B cell (primary cell): ENCODE measurements at places on chromosomes 2 and 18. TPM values are rescaled to one million over a fixed set of nuclear protein-coding genes. Genes with fewer than 3 reads are reported as not detected.

Gene ZNF385B
- polyA plus RNA-seq: not detected in 2 replicates

Gene SPDYA
- 0.09 TPM in 1 of 2 replicates, not detected in the other for polyA plus RNA-seq

DNA sequence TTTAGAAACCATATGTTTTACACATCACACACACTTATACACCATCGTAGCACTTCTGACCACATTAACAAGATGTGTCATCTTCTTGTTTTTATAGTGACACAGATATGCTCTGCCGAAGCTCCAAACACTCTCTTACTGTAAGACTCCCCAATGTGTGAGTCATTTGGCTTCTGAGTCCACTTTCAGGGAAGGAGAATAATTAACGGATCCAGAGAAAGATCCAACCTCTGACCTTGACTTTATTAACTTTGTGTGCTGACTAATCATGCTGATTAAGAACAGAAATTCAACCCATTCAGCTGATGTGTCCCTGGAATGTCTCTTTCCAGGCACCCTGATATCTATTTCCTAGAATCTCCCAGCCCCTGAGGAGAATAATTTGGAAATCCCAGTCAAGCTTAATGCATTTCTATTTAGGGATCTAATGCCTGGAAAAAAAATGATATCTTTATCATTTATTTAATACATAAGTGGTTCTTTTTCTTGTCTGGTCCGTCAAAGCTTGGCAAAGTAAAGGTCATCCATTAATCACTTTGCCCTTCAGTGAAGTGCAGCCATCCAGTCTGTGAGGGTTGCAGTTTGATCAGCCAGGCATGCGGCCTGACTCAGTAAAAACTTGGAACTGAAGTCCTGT is 615.8 kb upstream of the SYT4 start:
- H3K4me3 ChIP-seq: no peak overlapping the region
- H3K36me3 ChIP-seq: no peaks in the 10 kb centered on the region
- no peak for DNase-seq
- no peaks in the 10 kb centered on the region for H3K4me1 ChIP-seq
- no peaks in the 10 kb centered on the region for H3K27me3 ChIP-seq
- no peak overlapping the region for H3K27ac ChIP-seq

- H3K36me3 ChIP-seq: peaks cover 2% of the 10 kb centered on the region
- no peak overlapping the region for H3K27ac ChIP-seq
- no peak overlapping the region for H3K4me3 ChIP-seq
- DNase-seq: no peak
- H3K27me3 ChIP-seq: no peaks in the 10 kb centered on the region
Measured at GRCh38 chr18:21833604-21834298, 93.2 kb downstream of the MIB1 start.

DNA sequence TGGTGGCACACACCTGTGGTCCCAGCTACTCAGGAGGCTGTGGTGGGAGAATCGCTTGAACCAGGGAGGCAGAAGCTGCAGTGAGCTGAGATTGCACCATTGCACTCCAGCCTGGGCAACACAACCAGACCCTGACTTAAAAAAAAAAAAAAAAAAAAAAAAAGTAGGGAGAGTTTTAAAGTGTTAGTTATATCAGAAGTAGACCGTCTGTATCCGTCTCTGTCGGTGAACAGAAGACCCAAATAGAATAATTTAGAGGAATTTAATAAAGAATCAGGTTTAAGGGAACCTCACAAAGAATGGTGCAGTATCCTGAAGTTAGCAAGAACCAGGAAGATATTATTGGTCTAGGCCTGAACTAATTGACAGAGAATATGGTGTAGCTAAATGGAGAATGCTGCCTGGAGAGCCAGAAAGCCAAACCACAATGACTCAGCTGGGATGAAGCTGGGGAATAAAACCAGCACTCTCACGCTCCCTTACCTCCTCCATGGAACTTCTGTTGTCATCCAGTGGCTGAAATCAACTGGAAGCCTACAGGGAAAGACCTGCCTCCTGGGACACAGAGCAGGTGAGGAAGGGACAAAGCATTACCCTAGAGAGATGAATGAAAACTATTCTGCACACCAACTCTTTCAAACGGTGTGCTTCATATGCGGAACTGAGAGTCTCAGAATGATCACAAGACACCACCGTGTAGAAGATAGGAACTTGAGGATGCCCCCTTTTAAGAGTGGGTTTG is 39.1 kb upstream of the PLEKHM3 start:
- no peak overlapping the region for H3K27ac ChIP-seq
- no peaks in the 10 kb centered on the region for H3K4me1 ChIP-seq
- no peak overlapping the region for H3K4me3 ChIP-seq
- no peak for DNase-seq

DNA sequence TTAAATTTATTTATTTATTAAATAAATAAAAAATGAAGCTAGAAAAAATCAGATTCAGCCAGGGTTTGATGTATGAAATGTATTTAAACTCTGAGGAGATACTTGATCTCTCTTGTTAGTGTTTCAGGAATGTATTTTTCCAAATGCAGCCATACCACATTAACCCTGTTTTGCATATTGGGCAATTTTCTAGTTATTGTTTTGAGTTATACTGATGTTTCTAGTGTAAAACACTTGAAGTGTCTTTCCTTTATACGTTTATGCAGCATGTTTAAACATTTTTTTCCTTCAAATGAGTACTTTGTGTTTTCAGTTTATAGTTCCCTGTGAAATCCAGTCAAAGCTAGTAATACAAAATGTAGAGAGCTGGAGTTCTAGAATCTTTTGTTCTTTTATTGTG is 69.9 kb downstream of the WDR7 start:
- no peaks in the 10 kb centered on the region for H3K27me3 ChIP-seq
- no peak for DNase-seq
- H3K27ac ChIP-seq: no peak overlapping the region
- no peaks in the 10 kb centered on the region for H3K36me3 ChIP-seq
- H3K4me3 ChIP-seq: no peak overlapping the region
- H3K4me1 ChIP-seq: no peaks in the 10 kb centered on the region

DNA sequence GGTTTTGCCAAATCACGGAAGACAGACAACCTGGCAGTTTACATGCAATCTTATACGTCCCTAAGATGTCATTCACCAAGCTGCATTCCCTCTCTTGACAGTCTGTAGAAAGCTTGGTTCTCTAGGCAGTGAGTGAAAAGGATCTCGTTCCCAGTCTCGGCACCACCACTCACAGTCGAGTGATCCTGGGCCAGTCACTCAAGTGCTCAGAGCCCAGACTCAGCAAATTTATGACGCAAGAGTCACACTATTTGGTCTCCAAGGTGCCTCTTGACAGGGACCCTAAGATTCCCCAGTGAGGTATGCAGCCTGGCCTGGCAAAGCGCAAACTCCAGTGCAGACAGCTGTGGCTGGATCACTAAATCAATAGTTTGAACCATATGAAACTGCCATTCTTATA is 77.9 kb downstream of the EIPR1 start:
- H3K4me3 ChIP-seq: no peak overlapping the region
- H3K36me3 ChIP-seq: peaks cover 12% of the 10 kb centered on the region
- DNase-seq: no peak
- H3K4me1 ChIP-seq: no peaks in the 10 kb centered on the region
- H3K27ac ChIP-seq: no peak overlapping the region
